ENCODE measurements at places on chromosomes 11 and 22.
A peak's percentile ranks its signal among the peaks of the same experiment; 100 is the strongest.

GRCh38 chr11:94746721-94747120 lies 21.4 kb upstream of the AMOTL1 start:
- peak; percentile 45 for DNase-seq

DNA sequence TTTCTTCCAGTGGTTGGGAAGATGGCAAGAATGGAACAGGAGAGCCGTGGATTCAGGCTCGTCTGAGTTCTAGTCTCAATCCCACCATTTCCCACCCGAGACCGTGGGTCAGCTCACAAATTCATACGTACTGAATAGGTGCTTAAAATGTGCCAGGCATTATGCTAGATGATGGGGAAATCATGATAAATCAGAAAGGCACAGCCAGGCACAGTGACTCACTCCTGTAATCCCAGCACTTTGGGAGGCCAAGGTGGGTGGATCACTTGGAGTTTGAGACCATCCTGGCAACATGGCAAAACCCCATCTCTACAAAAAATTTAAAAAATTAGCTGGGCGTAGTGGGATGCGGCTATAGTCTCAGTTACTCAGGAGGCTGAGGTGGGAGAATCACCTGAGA lies 7.1 kb downstream of the TRIOBP start:
- no peak for DNase-seq

GRCh38 chr11:126840201-126840886 lies 160.2 kb downstream of the KIRREL3 start:
- DNase-seq = no peak

- DNase-seq = peak; percentile 89
These were observed 8.5 kb downstream of the MARK2 start for GRCh38 chr11:63847363-63847762.

DNA sequence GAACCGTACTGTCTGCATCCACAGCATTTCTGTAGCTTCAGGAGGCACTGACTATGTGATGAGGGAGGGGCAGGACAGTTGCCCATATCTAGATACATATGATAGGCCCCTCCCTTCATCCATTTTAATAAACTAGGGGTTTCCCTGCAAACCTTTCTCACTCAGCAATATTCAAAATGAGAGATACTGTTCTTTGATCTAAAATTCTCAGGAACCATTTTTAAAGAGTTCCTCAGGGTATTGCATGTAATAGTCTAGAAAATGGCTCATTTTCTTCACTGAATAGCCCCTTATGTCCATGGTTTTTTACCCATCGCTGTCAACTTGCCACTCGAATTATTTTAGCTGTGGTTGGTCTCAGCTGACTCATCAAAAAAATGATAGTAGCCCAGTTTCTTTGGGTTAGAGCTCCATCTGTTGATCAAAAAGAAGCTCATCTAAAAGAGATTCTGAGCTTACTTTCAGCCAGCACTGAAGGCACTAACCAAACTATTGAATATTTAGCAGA lies 37.0 kb upstream of the DNAJB7 start:
- peak; percentile 44 for DNase-seq

GRCh38 chr22:43745783-43746356 lies 66.2 kb downstream of the EFCAB6 start:
- DNase-seq = no peak
